Natural killer cell (primary cell): ENCODE measurements at places on chromosomes 3 and 15.

GRCh38 chr3:58358808-58359207 is 26.1 kb downstream of the PXK start:
- DNase-seq, result no peak

- DNase-seq, result no peak
These were observed 71.2 kb downstream of the TIGIT start for GRCh38 chr3:114364806-114365654.

DNA sequence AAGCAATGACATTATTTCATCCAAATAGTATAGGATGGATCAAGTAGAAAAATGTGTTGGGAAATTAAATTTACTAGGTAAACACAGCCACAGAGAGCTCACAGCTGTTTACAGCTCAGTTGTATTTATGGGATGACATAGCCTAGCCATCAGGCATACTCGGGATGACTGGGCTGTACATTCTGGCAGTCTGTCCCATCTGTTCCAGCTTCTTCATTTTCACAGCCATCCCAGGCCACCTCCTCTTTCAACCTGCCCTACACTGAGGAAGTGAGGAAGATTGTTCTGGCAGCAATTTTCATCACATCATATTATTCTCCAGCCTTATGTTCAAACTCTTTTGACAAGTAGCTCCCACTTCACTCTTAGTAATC is 98.4 kb upstream of the PFN2 start:
- no peak for DNase-seq

GRCh38 chr15:73784291-73784690 is 31.1 kb upstream of the INSYN1 start:
- no peak for DNase-seq

- no peak for DNase-seq
These were observed 605.0 kb upstream of the CBLB start for GRCh38 chr3:106473576-106474475.

DNA sequence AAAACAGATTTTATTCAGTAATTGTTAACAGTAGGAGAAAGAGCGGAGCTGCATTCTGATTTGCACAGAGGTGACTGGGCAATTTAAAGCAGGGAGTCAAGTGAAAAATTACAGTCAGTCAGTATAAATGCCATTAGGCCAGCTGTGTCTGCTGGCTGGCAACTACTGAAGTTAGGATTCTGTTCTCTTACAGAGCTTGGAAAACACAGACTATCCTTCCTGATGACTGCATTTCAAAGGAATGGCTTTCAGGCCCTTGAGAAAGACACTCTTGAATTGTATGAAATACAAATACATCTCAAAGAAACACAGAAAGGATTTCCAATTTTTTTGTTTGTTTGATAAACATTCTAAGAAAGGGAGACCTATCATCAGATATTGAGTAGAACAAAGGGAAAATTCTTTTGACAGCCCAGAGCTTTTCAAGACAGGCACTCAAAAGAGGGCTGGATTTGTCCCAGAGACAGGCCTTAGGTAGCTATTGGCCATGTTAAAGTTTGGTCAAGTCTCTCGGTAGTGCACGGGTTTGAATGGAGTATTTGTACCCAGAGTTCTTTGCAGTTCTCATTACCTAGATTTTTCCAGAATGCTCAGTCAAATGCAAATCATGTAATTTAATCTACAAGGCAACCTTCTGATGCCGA is 551.2 kb upstream of the CCDC54 start:
- no peak for DNase-seq

- peak; percentile 66 for DNase-seq
These were observed 34.6 kb downstream of the GASK1A start for GRCh38 chr3:43013743-43014155.

- DNase-seq, result no peak
These were observed 37.2 kb downstream of the WHAMM start for GRCh38 chr15:82846621-82847020.

DNA sequence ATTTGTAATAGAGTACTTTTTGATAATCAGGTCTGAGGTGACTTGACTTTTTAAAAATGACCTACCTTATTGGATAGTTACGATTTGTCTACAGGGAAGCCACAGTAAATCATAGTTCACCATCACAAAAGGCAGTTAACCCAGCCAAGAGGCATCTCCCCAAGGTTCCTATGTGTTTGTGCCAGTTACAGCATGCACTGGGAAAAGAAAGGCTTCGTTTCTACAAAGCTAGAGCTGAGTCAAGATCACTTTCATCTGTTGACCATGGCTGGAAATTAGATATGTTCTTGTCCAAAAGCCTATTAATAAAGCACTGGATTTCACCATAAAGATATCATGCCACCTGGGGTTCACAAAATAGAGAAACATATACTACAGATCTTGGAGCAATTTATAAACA is 139.9 kb downstream of the GREM1 start:
- no peak for DNase-seq

- no peak for DNase-seq
These were observed 36.5 kb downstream of the ATR start for GRCh38 chr3:142542054-142542453.

- peak; percentile 9 for DNase-seq
These were observed 326.6 kb downstream of the ARPP21 start for GRCh38 chr3:35965908-35966307.

GRCh38 chr3:73148206-73148605 is 86.7 kb downstream of the EBLN2 start:
- DNase-seq, result no peak

GRCh38 chr3:34015204-34016142 is 217.0 kb downstream of the PDCD6IP start:
- DNase-seq, result no peak

GRCh38 chr3:146817704-146818103 is 212.6 kb upstream of the PLSCR5 start:
- DNase-seq, result no peak

- DNase-seq, result no peak
These were observed 51.8 kb downstream of the KLF15 start for GRCh38 chr3:126305427-126305826.

GRCh38 chr15:84570164-84570735 is 30.6 kb upstream of the ZSCAN2 start:
- peak; percentile 35 for DNase-seq

DNA sequence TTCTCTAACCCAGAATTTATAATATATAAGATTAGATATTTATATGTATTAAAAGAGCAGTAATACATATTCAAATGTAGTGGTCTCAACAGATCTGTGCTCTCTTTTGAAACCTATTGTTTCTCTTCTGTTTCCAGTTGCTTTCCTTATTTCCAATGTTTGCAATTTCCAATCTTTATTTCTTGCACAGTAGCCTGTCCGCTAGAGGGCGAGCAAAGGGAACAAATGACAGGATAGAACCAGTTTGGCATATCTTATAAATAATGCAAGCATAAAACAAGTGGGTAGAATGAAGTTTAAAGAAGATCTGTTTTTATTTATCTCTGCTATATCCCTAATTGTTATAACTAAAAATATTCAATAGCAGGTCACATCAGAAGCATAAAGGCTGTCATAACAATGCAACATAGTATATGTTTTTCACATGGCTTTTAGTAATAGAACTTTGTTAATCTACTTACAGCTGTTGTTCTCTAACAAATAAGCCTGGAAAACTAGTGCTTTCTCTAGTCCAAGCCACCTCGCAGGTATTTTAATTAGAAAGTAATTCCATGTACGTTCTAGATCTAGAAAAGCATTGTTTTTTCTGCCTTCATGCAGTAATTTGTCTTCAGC is 15.1 kb upstream of the TCAIM start:
- peak; percentile 74 for DNase-seq

GRCh38 chr3:58388550-58389091 is 45.0 kb downstream of the PDHB start:
- DNase-seq, result no peak

DNA sequence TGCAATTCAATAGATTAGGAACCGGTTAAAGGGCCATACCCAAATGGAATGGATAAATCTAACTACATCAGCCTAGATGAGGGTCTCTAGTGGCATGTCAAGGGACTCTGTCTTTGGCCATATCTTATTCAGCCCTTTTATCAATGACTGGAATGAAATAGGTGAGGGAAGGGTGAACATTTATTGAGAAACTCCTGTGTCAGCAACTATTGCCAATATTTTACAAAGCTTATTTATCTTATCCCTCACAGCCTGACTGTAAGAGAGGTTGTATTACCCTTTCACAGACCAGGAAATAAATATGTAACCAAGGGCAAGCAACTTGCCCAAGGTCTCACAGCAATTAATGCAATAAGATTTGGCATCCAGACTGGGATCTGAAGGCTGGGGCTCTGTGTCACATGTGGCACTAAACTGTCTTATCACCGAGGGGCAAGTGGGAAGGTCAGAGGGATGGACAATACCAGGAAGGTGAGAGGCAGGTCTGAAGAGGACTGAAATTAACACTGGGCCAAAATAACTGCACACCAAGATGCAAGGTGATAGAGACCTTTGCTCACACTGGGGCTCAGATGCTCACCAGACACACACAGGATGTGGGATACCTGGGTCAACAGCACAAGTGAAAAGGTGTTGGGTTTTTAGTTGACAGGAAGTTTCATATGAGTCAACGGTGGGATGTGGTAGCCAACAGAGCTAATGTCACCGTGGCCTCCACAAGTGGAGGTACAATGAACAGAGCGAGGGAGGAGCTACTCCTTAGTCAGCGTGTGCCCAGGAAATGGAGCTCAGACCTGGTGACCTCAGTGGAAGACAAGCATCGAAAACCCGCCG is 261.3 kb downstream of the RPLP1 start:
- DNase-seq, result peak; percentile 65

DNA sequence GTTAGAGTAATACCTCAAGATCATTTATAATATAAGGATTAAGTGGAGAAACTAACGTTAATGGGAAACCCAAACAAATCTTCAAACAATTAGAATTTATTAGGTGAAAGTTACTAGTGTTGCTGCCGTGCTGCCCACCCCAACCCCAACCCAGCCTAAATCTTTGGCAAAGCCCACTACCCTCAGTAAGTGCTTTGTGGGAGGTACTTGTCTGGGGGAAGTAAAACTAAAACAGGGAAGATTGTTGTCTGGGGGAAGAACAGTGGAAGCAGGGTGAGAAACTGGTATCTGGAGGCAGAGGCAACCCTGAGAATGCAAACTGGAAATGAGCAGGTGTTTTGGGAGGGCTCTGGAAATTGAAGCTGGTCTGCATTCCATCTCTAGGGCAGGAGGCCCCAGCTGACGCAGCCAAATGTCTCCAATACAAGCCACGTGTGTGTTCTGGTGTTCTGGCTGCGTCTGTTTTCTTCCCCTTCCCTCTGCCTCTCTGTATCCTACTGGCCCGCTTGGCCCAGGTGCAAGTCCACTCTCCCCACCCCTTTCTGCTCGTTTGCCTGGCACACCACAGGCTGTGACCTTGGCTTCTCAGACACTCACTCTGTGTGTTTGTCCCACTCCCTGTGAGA is 32.7 kb downstream of the FEM1B start:
- no peak for DNase-seq

GRCh38 chr3:147407498-147408187 is 1.3 kb upstream of the ZIC4 start:
- DNase-seq, result no peak

GRCh38 chr15:72796210-72796514 is 12.6 kb upstream of the ADPGK start:
- no peak for DNase-seq

DNA sequence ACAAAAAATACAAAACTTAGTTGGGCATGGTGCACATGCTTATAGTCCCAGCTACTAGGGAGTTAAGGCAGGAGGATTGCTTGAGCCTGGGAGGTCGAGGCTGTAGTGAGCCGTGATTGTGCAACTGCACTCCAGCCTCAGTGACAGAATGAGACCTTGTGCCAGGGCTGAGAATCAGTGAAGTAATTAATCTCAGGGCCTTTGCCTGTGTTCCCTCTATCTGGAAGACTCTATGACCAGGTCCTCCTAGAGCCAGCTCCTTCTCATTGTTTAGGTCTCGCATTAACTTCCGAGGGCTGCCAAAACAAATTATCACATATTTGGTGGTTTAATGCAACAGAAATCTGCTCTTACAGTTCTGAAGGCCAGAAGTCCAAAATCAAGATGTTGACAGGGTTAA is 41.4 kb upstream of the FLNB start:
- no peak for DNase-seq

- DNase-seq, result no peak
These were observed 424.4 kb downstream of the C3orf38 start for GRCh38 chr3:88574146-88574545.

GRCh38 chr15:51382787-51383186 is 41.3 kb downstream of the GLDN start:
- DNase-seq, result no peak

DNA sequence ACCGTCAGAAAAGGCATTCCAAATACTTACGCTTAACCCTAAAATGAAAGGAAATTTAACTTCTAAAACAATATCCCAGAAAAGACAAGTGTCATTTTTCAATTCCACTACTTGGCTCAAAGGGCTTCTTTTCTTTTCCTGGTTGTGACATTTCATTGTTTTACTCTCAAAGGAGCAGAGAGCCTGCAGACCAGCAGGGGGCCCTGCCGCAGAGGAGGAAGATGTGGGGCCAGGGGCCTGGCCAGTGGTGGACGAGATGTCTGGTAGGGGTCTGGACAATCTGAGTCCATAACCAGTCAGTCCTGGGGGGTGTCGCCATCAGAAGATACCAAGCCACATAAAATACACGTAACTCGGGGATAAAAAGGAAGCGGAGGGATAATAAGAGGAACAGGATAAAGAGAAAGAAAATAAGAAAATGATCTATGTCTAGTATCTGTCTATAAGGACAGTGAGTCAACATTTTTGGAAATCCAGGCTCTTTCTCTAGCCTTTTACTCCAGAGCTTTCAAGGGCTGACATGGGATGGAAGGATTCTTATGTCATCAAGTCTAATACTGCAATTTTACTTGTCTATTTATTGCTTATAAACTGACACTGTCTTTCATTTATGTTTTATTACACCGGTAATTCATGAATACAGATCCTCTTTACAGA is 54.2 kb upstream of the ARHGEF3 start:
- peak; percentile 45 for DNase-seq

DNA sequence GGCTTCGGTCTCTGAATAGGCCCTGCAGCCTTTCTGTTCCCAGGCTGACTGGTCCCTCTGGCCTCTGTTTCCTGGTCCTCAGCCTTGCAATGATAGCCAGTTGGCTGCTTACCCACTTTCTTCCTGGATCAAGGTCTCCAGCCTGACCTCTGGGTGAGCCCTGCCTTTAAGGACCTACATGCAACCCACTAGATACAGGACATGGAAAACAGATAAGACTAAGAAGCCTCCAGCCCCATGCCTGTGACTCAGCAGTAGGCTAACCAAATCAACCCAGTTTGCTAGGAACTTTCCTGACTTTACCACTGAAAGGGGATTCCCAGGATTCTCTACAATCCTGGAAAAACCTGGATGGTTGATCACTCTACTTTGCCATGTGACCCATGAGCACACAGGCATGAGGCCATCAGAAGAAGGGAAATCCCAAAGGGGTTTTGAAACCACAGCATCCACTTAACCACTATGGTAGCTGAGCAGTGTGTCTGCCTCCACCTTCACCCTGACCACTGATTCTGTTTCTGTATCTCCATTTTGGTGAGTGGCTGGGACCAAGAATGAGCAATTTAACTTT is 188.1 kb downstream of the CHST2 start:
- DNase-seq, result no peak

GRCh38 chr3:107100137-107100536 is 277.1 kb upstream of the CCDC54 start:
- DNase-seq, result no peak

- DNase-seq, result peak; percentile 28
These were observed 1.1 kb downstream of the ZBTB20 start for GRCh38 chr3:115146032-115146417.
